HAP-1 (cell line): ENCODE measurements at places on chromosomes 3 and 15.

DNA sequence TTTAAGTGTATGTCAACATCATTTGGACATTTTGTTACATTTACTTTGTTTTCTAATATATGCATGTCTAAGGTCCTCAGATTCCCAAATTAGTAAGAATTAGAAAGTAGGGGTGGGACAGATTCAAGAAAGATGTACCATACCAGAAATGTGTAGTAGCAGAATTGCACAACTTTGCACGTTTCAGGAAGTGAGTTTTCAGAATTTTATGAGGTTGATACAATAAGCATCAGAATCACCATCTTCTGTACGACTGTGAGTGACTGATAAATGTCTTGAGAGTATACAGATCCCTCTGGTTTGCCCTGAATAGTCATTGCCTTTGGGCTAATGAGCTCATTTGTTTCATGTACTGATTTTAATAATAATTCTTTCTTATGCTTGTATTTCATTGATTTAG, 9.3 kb downstream of the ARIH2 start:
- DNase-seq = no peak

GRCh38 chr3:96900031-96900430, 85.6 kb downstream of the EPHA6 start:
- DNase-seq = no peak

DNA sequence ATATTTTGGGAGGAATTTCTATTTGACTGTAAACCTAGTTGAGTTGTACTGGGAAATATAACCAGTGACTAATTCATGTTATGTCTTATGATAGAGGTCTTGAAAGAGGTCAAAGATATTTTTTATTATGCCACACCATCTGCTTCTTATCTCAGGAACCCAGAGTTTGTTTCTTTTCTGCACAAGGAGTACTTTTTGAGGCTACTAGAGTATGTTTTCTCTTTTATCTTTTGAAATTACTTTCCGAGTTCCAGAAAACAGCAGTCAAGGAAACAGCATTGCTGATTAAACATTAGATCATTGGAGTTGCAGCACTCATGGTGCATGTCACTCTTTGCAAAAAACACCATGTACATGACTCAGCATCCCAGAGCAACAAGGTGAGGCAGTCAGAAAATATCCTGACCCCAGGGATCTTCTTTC, 645.8 kb upstream of the NR2F2 start:
- no peak for DNase-seq

DNA sequence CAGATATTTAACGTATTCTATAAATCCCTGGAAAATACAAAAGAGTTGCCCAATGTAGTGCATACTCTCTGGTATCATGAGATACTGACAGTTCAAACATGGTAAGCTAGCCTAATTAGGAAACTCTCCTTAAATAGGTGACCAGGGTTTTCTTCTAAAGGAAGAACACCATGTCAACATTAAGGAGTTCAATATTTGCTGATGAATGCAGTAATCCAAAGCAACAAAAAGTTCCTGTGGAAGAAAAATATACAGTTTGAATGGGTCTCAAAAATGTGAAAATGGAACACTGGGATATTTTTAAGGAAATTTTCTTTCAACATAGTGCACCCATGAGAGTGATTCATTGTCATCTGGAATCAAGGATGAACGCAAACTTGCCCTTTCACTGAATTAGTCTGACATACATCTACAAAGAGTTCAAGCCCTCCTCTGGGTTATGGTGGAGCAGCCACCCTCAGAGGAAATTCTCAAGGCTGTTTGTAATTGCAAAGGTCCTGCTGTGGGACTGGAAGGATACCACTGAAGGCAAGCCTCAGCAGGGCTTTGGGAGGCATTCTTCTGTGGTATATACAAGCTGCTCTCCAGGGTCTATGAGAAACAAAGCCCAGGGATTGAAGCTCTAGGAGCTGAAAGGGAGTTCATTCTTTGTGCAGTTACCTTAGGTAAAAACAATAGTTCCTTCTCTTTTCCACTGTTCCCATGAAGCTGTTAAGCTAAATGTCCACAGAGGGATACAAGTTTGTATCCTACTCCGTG, 700.3 kb downstream of the TUSC7 start:
- no peak for DNase-seq

DNA sequence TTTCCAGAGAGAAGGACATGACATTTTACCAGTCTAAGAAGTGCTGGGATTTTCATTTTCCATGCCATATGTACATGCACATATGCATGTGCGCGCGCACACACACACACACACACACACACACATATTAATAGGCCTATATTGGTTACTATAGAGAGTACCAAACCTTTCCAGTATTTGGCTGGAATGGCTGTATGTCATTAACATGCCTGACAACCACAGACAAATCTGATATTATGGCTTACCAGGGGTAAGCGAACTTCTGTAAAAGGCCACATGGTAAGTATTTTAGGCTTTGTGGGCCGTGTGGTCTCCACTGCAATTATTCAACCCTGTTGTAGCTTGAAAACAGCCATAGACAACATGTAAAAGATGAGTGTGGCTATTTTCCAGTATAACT, 97.2 kb upstream of the TSPAN3 start:
- DNase-seq = no peak

- DNase-seq = peak; percentile 31
Measured at GRCh38 chr15:69141286-69141701, 19.1 kb upstream of the GLCE start.

- no peak for DNase-seq
Measured at GRCh38 chr15:60554494-60554893, 75.6 kb upstream of the ICE2 start.

- no peak for DNase-seq
Measured at GRCh38 chr3:17542591-17542990, 199.8 kb downstream of the TBC1D5 start.

- DNase-seq = peak; percentile 99
Measured at GRCh38 chr15:67839929-67840748, at the start of gene RNU6-1. Gene RNU6-1 (minus strand): TSS chr15:67840045.

DNA sequence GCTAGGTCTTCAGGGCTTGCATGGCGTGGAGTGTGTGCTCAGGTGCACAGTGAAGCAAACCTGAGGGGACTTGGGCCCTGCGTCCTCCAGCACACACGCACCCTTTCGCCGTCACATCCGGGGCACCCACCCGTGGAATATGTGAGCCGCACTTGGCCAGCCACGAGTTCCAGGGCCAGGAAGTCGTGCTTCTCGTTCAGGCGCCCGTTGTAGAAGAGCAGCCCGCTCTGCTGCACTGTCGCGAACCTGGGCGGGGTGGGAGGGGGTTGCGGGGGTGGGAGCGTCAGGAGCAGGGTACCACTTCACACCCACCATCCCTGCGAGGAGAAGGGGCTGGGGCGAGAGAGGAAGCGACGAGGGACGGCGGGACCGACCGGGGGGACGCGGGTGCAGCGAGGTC, 7.1 kb downstream of the CELSR3 start:
- no peak for DNase-seq

DNA sequence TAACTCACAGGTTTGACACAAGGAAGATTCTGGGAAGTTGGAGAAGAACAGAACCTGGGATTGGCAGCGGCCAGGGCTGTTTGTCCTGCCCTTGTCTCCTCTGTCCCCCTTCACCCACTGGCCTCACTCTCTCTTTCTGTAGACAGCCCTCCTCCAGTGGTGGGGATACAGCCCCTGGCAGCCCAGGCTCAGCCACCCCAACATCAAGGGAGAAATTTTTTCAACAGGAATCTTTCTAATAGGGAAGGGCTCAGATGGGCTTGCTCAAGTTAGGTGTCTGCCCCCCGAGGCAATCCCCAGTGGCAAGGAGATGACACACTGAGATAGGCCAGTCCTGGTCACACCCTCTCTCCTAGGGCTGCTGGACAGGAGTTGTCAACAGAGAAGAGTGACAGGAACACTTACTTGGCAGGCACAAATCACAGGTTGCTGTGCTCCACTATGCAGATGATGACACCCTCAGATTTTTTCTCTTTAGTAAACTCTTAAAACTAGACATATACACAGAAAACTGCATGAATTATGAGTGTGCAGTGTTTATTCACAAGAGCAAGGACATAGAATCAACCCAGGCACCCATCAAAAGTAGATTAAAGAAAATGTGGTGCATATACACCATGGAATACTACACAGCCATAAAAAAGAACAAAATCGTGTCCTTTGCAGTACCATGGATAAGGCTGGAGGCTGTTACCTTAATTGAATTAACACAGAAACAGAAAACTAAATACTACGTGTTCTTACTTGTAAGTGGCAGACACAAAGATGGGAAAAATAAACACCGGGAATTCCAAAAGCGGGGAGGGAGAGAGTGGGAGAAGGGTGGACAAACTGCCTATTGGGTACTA, 36.3 kb downstream of the PLA2G4D start:
- DNase-seq = no peak

GRCh38 chr15:59668556-59668955, 11.2 kb upstream of the GTF2A2 start:
- no peak for DNase-seq

GRCh38 chr15:73851689-73852088, 21.7 kb upstream of the TBC1D21 start:
- DNase-seq = peak; percentile 91

DNA sequence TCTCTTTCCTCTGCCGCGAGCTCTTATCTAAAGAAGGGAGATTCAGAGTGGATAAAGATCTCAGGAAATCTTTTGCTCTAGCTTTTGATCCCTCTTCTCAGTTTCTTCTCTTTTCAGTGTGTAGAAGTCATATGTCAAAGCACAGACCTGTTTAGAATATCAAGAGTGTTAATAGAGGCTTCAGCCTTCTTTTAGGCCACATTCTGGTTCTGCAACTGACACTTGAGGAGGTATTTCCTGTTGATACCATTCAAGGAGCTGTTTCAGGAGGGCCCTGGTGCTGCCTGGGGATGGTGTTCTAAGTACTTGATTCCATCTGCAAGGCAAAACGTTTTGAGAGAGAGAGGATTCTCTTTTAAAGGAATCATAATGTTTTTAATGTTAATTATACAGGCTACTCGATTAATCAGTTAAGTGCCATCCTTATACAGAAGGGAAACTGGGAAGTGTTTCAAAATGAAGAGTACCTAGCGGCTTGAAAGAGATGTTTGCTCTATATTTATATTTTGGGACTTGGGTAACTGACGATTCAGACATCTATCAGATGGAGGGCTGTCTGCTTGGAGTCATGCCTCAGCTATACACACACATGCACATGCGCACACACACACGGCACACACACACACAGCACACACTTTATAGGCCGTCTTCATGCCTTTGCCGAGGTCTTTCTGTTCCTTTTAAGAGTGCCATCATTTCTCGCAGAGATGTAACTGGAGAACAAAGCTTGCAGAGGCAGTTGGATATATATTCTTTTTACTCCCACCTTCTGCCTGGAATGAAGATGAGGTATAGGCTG, 313.9 kb downstream of the PTPRG start:
- no peak for DNase-seq

- DNase-seq = no peak
Measured at GRCh38 chr3:108117241-108117775, 26.5 kb upstream of the CD47 start.

GRCh38 chr3:129474984-129475804, 35.2 kb downstream of the IFT122 start:
- no peak for DNase-seq

- DNase-seq = peak; percentile 97
Measured at GRCh38 chr15:83011271-83012075, at the start of gene C15orf40. Gene C15orf40 (minus strand): TSS chr15:83011639. CDS start chr15:83011607, 32 bp downstream.

DNA sequence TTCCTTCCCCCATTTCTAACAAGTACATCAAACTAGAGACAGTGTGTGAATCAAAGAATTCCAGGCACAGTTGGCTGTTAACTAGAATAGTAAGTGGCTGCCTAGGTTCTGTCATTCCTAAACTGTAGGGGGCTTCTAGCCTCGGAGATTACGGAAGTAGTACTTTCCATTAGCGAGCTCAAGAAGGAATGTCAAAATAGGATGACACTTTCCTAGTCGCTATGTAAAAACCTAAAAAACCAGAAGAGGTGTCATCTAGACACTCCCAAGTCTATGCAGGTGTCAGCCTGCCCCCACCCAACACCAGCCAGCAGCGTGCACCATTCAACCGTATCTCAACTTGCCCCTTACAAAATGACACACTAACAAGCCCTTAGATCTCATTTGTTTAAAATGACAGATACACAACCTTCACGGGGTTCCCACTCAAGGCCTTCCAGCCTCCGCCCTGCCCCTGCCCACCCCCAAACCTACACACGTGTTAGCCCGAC, 874 bp downstream of the INO80 start:
- peak; percentile 64 for DNase-seq

GRCh38 chr3:16211176-16211904, 36.9 kb downstream of the GALNT15 start:
- no peak for DNase-seq

DNA sequence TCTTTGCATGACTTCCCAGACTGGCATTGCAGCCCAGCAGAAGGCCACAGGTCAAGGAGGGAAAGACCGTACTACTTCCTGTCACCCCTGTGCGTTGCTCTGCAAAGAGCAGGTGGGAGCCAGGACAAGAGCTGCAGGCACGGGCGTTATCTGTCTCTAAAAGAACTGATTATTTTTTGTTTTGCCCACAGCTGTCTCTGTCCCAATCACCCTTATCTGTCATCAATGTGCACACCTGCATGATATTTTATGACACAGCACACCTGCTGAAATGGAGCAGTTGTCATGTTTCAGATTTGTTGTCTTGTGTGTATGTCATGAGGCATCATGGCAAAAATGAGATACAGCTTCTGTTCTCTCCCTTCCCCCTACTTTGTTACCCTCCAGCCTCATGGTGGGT, 58.8 kb downstream of the SLCO3A1 start:
- no peak for DNase-seq

DNA sequence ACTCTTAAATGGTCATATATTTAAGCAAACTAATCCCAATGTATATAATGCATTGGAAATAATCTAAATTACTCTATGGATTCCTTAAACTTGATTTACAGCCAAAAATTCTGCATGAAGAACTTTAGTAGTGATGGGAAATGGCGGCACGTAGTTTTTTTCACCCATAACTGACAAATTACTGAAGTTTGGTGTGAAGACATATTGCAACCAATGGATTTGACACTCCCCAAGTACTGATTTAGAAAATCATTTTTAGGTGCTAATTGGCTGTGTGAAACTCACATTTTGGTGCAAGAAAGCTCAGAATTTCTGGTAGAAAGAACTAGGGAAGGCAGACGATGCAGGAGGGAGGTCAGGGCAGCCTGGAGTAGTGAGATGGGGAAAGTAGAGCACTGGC, 19.3 kb upstream of the TMEM108 start:
- no peak for DNase-seq

GRCh38 chr15:64111679-64112050, 15.9 kb downstream of the SNX1 start:
- no peak for DNase-seq

DNA sequence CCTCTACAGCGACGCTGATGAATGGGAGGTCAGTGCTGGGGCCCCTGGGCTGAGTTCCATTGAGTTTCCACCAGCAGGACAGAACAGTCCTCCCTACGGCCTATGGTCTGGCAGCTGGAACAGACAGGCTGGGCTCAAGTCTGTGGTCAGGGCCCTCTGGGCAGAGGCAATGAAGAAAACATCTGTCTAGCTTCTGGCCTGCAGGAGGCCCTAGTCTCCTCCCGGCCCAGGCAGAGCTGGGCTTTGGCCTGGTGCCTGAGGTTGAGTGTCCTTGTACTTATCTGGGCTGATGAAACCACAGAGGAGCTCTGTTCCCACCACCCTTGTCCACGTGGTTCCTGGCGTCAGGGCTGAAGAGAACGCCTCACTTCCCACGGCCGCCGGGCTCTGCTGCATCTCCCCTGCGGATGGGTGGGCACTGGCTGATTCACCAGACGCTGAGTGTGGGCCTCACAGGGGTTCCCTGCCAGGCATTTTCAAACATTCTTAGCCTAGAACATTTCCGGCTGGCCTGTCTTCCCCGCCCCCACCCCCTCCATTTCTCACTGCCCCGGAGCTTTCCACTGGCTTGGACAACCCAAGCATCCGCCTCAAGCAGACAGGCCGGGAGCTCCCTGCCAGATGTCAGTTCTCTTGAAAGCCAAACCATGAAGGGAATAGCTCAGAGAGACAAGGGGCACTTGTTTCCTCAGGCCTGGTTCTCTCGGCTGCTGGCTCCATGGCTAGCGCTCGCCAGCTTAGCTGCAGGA, 20.3 kb downstream of the PPCDC start:
- no peak for DNase-seq
